ENCODE measurements at places on chromosomes 12 and 14. TPM values are rescaled to one million over a fixed set of nuclear protein-coding genes. Genes with fewer than 3 reads are reported as not detected.
A peak's percentile ranks its signal among the peaks of the same experiment; 100 is the strongest.

DNA sequence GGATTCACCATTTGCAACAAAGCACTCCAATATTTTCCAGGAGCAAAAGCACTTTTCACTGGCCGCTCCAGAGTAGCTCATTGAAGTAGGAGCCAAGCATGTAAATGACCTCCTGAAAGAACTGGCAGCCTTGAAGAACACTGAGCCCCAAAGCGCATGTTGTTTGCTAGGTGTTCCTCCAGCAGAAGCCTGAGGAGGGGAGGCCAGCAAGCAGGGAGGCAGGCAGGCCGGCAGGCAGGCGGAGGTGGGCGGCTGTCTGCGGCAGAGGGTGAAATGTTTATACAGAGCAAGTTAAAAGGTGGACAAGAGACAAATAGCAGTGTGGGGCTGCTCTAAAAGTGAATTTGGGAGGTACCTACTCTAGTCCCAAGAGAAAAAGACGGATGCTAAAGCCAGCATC lies 439.4 kb downstream of the CCDC91 start:
- H3K27ac ChIP-seq: no peak overlapping the region
- H3K4me3 ChIP-seq: no peak overlapping the region
- no peak for DNase-seq
- no peaks in the 10 kb centered on the region for H3K4me1 ChIP-seq
- H3K36me3 ChIP-seq: no peaks in the 10 kb centered on the region
- H3K27me3 ChIP-seq: no peaks in the 10 kb centered on the region

GRCh38 chr14:70671652-70672644 lies 30.2 kb downstream of the TTC9 start:
- no peak for DNase-seq
- H3K27ac ChIP-seq: no peak overlapping the region
- no peak overlapping the region for H3K4me3 ChIP-seq
- peaks cover 31% of the 10 kb centered on the region for H3K4me1 ChIP-seq
- H3K36me3 ChIP-seq: no peaks in the 10 kb centered on the region
- H3K27me3 ChIP-seq: no peaks in the 10 kb centered on the region

- DNase-seq: no peak
- H3K27me3 ChIP-seq: peaks cover 2% of the 10 kb centered on the region
- H3K4me1 ChIP-seq: peaks cover 39% of the 10 kb centered on the region
- H3K4me3 ChIP-seq: peak overlapping the region; percentile 100
- peak overlapping the region; percentile 98 for H3K27ac ChIP-seq
- H3K36me3 ChIP-seq: peaks cover 14% of the 10 kb centered on the region
These were observed 519 bp upstream of the AP1G2 start for GRCh38 chr14:23568021-23568599.

- DNase-seq: no peak
- no peaks in the 10 kb centered on the region for H3K27me3 ChIP-seq
- no peak overlapping the region for H3K4me3 ChIP-seq
- no peaks in the 10 kb centered on the region for H3K36me3 ChIP-seq
- H3K27ac ChIP-seq: peak overlapping the region; percentile 43
These were observed 7.2 kb upstream of the GPR84 start for GRCh38 chr12:54371328-54372112.

- no peaks in the 10 kb centered on the region for H3K4me1 ChIP-seq
- H3K4me3 ChIP-seq: no peak overlapping the region
- no peaks in the 10 kb centered on the region for H3K27me3 ChIP-seq
These were observed 110.7 kb downstream of the KIF26A start for GRCh38 chr14:104249089-104249488.

- H3K27ac ChIP-seq: no peak overlapping the region
- no peak for DNase-seq
- no peaks in the 10 kb centered on the region for H3K36me3 ChIP-seq
- no peaks in the 10 kb centered on the region for H3K4me1 ChIP-seq
- H3K4me3 ChIP-seq: no peak overlapping the region
- peaks cover 16% of the 10 kb centered on the region for H3K27me3 ChIP-seq
These were observed 106.4 kb upstream of the C14orf180 start for GRCh38 chr14:104473244-104473565.

DNA sequence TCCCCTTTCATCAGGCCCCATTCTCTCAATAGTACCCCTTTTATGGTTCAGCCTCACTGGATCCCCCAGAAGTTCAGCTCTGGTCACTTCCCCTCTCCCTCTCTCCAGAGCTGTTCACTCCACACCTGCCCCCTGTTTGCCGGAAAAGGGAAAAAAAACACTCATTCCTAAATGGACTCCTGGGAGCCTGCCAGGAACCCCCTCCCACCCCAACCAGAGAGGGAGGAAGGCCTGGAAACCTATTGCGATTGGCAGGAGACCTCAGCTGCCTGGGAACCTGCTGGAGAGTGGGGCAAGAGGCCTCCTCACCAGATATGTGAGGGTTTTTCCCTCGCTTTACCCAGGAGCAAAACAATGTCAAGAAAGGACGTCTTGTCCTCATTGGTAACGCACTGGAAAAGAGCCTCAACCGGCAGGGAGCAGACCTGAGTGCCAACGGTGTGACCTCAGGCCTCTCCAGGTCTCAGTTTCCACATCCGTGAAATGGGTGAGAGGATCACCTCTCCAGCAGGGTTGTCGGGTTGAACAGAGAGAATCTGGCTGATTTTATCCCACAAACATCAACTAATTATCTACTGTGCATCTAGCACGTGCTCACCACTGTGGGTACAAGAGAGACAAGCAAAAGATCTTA lies 4.6 kb downstream of the DTX1 start:
- no peak for DNase-seq
- no peak overlapping the region for H3K4me3 ChIP-seq
- H3K4me1 ChIP-seq: peaks cover 30% of the 10 kb centered on the region
- H3K36me3 ChIP-seq: peaks cover 2% of the 10 kb centered on the region
- H3K27me3 ChIP-seq: no peaks in the 10 kb centered on the region
- no peak overlapping the region for H3K27ac ChIP-seq

DNA sequence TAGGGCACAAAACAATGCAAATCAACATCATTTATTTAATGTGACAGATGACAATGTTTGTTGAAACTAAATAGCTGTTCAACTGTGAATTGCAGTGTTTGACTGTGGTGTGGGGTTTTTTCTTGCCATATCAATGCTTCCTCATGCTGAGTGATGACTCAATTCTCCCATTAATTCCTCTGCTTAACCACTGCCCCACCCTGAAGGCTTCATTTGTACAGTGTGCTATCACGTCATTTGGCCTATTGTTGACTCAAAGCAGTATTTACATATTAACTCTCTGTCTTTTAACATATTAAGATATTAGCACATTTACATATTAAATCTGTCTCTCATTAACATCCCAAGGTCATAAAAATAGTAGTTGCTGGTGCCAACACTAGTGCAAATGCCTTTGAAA lies 164.8 kb upstream of the NRXN3 start:
- H3K4me3 ChIP-seq: no peak overlapping the region
- DNase-seq: no peak
- H3K27me3 ChIP-seq: peaks cover 55% of the 10 kb centered on the region
- H3K36me3 ChIP-seq: peaks cover 39% of the 10 kb centered on the region
- no peak overlapping the region for H3K27ac ChIP-seq

GRCh38 chr12:49674318-49674981 lies 32.8 kb downstream of the FMNL3 start:
- no peaks in the 10 kb centered on the region for H3K27me3 ChIP-seq
- H3K4me3 ChIP-seq: no peak overlapping the region
- H3K27ac ChIP-seq: peak overlapping the region; percentile 98
- H3K4me1 ChIP-seq: peaks cover 81% of the 10 kb centered on the region
- H3K36me3 ChIP-seq: no peaks in the 10 kb centered on the region
- DNase-seq: no peak

The ALX1 gene
- not detected for total RNA-seq

The PMCH gene
- total RNA-seq: not detected

The SLCO1B1 gene
- not detected for total RNA-seq
